Cortex of kidney (tissue), 1 donor: ENCODE measurements at places on chromosomes 5 and 9.

- DNase-seq: no peak
These were observed 467 bp downstream of the CNOT6 start for GRCh38 chr5:180494510-180495181.

DNA sequence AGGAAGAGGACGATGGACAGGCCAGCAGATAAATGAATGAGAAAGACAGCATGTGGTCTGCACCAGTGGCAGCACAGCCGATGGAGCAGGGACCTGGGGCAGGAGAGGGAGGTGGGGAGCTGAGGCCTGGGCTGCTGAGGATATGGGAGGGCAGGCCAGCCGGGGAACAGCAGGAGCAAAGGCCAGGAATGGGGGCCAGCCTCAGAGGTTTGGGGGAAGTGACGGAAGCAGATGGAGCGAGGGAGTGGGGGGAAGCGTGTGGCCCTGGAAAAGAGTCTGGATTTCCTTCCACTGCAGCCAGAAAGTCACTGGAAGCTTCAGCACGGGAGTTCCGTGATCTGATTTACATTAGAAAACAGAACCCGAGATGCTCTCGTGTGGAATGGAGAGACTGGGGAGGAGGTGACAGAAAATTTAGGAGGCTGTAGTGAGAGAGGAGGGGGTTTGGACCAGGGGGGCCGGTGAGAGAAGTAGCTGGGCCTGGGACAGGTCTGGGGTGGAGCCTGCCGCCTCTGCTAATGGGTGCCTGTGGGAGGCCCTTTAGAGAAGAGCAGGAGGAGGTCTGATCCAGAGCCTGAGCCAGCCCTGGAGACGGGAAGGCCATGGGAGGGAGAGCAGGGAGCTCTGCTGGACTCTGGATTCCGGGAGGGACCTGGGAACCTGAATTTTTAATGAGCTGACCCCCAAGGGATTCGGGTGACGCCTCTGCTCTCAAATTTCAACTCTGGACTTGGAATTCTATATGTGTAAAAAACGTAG lies 65.4 kb downstream of the TSPAN17 start:
- no peak for DNase-seq

DNA sequence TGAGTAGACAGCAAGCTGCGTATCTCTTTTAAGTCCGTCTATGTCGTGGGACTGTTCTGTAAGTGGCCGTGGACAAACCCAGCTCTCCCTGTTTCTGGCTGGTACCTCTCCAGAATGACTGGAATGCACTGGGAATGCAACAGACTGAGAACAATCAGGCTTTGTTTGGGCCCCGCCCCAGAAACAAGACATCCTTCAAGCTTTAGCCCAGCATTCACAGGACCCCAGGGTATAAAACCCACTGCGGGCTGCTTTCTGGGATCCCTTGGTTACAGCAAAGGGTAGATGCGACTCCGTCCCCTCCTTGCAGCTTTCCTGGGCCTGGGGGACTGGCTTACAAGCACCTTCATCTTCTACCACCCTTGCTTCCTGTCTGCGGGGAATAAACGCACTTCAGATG lies 45.6 kb upstream of the SPTLC1 start:
- no peak for DNase-seq

DNA sequence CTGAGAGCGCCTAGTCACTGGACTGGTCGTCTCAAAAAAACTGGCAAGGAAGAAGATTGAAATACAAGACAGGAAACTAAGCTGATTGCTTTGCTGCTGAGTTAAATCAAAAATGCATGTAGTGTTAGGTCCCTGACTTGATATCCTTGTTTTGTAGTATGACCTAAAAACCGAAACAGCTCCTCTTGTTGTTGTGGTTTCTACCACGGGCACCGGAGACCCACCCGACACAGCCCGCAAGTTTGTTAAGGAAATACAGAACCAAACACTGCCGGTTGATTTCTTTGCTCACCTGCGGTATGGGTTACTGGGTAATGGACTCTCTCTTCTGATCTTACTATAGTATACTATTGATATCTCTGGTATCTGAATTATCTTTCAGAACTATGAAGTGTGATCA lies 4.3 kb downstream of the MTRR start:
- no peak for DNase-seq

GRCh38 chr5:39177631-39177964 lies 41.8 kb downstream of the FYB1 start:
- no peak for DNase-seq
